CD4-positive, alpha-beta T cell (primary cell): ENCODE measurements at places on chromosomes 7 and 10.

GRCh38 chr7:155836216-155837125 is 24.2 kb upstream of the SHH start:
- no peak for DNase-seq

DNA sequence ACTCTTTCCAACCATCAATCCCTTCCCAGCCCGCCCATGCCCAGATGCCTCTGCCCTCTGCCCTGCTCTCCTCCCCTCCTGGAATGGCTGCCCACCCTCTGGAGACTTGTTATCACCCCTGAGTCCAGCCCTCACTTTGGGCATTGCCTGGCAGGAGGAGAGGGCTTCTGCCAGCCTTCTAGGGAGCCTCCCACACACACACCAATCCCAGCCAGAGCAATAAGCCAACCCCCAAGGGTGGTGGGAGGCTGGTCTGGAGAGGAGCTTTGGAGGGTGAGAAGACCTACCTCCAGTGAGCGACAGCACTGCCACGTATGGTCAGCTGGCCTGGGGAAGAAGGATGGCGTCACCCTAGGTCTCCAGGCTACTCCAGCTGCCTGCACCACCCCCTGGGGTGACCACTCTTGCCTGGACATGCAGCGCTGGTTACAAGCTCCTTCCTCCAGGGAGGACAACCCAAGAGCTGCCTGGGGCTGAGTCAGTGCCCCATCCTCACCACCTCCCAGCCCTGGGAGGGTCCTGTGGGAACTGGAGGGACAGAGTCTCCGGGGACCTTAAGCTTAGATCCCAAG is 8.4 kb downstream of the C10orf105 start:
- no peak for DNase-seq

- DNase-seq, result no peak
Measured at GRCh38 chr10:79937701-79938151, 11.2 kb downstream of the SFTPD start.

DNA sequence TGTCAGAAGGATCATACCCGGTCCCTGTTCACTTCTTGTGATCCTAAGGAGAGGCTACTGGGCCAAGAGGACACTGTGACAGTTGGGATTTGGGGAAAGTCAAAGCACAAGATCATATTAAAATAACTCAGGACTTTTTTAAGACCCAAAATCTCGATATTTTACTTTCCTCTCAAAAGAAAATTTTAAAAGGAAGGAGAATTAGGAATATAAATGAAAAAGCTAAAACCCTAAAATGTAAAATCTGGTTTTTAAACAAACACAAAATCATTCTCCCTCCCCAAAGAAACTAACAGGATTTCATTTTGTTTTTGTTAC is 36.4 kb downstream of the ALOX5 start:
- DNase-seq, result no peak

GRCh38 chr7:11956991-11957390 is 125.0 kb upstream of the THSD7A start:
- DNase-seq, result no peak

DNA sequence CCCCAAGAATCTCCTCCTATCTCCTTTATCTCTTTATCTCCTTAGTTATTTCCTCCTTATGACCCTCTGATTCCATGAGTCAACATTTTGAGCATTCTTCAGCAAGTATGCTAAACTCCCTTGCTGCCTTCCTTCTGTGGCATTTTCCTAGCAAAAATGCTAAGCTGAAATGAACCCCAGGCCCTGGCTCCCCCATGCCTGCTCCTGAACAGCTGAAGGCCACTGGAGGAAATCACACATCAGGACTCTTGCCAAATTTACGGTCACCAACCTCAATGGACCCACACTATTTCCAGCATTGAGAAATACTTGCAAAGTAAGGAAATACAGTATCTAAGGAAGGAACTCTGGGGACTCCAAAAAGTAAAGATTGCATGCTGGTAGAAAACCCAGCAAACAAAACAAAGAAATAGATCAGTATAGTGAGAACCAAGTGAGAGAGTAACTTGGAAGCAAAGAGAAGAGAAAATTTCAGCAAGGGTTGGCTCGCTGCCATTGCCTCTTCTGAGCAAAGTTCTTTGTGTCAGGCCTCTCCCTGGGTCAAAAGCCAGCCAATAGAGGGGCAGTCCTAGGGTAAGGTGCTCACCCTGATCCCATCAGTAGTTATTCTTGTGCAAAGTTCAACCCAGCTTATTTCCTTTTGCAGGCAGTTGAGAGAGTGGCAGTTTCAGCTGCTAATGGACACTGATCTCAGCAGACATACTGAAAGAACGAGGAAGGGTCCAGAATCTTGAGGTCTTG is 5.1 kb upstream of the PLEKHS1 start:
- DNase-seq, result no peak

- no peak for DNase-seq
Measured at GRCh38 chr7:133709036-133709880, 417.9 kb upstream of the LRGUK start.
